ENCODE measurements at places on chromosomes 5 and 9.

DNA sequence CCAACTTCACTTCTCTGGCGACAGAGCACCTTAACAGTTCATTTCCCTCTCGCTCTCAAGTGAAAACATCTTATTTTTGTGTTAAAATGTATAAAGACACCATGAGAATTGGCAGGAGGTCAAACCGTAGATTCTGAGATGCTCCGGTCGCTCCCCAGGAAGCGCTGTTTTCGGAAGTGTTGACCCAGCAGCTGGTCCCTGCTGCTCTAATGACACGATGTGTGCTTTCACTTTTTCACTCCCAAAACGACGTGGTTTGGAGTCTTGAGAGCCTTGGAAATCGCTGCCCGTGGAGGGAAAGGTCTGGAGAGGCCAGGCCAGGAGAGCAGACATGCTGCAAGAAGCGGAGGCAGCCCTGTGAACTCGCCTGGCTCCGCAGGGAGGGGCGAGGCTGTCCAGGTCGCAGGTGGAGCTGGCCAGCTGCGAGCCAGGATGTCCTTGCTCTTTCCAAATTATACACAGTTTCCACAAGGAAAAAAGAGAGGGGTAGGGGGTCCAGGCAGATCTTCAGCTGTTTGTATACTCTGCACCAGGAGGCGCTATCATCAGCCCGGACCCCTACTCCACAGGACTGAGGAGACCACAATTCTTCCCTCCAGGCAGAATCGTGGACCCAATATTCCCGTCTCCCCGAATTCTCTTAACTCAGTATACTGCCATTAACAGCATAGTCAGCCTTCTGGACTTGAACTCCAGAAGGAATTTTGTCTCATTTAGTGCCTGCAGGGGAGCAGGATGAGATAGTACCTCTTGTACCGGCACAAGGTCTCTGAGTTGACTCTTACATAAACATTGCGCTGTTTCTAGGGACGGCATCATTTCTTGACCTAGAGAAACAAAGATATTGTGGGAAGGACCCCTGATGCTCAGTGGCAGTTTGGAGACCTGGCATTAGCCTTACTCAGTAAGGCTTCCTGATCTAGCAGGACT lies 248.6 kb upstream of the ANKRD55 start:
- no peak for DNase-seq

DNA sequence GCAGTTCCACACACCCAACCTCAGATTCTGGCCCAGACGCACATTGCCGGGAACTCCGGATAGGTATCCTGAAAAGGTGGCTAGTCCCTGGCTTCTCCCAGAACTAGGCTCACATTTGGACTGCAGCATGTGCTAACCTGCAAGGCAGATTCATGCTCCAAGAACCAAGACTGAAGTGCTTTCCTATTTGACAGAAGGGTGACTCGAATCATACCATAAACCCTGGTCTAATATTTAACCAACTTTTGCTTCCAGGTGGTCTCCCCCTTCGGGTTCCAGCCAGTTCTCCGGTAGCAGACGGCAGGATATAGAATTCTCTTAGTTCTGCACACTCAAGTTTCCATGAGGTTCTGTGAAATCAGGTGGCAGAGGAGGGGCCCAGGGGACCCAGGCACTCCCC lies 7.6 kb downstream of the PTGES start:
- DNase-seq, result no peak

GRCh38 chr9:88534456-88535225 lies at the start of gene NXNL2:
Gene NXNL2, plus strand, starts transcription at chr9:88535178. Its CDS starts 257 bp downstream, at chr9:88535435.
- peak; percentile 15 for DNase-seq

- DNase-seq, result no peak
Measured at GRCh38 chr5:126456217-126456820, 33.1 kb downstream of the GRAMD2B start.

GRCh38 chr5:54753034-54753433 lies 232.4 kb downstream of the ESM1 start:
- DNase-seq, result no peak

GRCh38 chr9:130936285-130937117 lies 2.5 kb downstream of the FIBCD1 start:
- DNase-seq, result no peak

GRCh38 chr5:9421884-9422283 lies 124.0 kb downstream of the SEMA5A start:
- no peak for DNase-seq

GRCh38 chr5:107395632-107396350 lies 274.9 kb downstream of the EFNA5 start:
- no peak for DNase-seq

- no peak for DNase-seq
Measured at GRCh38 chr5:181149355-181149754, 2.0 kb downstream of the OR2V2 start.

- no peak for DNase-seq
Measured at GRCh38 chr9:20620650-20621470, 1.4 kb downstream of the MLLT3 start.

GRCh38 chr5:32709750-32710549 lies 1.2 kb upstream of the NPR3 start:
- DNase-seq, result no peak

- DNase-seq, result no peak
Measured at GRCh38 chr9:123269281-123269680, 895 bp upstream of the STRBP start.

DNA sequence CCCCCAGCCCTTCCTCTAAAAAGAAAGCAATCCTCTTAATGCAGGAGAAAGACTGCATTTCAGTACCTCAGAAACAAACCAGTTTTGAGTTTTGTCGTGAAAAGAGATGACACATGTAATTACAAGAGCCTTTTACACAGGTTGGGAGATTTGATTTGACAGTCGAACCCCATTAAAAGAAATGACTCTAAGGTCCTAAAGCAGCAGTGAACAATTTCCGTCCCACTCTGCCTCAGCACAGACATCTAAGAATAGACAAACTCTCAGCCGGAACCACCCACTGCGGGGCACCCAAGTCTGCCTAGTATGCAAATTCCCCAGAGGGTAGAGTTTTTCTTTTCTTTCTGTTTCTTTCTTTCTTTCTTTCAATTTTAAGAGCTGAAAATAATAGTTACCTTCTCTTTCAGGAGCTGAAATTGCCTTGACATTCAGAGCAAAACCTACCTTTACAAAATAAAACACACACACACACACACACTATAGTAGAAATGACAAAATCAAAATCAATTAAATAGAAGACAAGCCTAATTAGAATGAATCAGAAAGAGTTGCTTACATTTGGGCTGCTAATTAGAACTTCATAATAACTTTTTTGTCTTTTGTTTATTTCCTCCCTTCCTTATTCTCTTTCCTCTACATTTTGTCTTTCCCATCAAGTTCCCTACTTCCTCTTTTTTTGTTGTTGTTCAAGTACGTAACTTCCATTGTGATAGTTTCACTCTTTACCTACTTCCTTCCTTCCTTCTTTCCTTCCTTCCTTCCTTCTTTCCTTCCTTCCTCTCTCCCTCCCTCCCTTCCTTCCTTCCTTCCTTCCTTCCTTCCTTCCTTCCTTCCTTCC lies 65.1 kb downstream of the BASP1 start:
- DNase-seq, result no peak

GRCh38 chr5:139446956-139447779 lies 7.8 kb upstream of the DNAJC18 start:
- no peak for DNase-seq

DNA sequence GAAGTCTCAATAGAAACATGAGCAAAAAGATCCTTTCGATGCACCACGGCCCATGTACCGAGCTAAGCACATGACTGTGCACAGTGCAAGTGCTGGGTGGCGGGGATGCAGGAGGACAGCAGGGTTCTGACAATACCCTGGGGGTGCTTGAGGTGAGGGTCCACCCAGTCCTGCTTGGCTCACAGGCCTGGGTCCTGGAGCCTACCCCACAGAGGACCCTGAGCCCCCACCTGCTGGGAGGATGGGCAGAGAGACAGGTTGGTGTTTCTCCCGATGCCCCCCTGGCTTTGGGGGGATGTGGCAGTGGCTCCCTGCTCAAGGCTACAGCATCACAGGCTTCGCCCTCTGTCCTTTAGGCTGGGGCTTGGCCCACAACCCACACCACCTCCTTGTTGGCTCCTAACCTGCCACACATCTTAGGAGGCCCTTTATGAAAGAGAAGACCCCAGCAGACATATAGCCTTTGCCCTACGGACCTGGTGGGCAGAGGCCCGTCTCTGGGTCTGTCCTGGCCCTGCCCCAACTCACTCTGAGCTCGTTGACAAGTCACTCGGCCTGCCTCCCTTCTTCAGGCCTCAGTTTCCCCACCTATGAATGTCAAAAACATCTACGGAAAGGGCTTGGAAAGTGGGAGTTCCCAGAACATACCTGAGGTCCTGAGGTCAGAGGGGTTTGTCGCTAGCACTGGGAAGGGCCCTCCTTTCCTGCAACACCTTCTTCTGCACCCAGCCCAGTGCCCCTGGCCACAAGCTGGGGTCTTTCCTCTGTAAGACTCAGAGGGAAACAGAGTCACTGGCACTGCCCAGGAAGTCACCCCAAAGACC lies 50.3 kb downstream of the BARX1 start:
- no peak for DNase-seq

DNA sequence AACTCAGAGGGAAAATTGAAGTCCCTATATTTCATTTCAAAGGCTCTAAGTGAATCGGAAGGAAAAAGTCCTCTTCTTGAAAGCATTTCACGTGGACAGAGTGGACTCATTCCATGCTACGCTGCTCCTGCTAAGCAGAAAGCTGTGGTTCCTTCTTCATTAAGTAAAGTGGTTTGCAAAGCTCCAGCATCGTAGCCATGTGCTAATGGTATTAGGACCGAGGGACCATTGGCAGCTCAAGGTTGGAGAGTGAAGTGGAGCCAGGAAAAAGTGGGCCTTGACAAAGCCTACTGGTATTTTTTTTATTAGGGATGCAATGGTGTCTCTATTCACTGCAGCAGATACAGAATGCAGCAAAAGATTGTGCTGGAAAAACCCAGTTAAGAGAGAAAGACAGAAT lies 16.4 kb upstream of the SEMA4D start:
- no peak for DNase-seq

- no peak for DNase-seq
Measured at GRCh38 chr9:6584881-6585597, 60.5 kb downstream of the GLDC start.

GRCh38 chr5:171692107-171692506 lies 93.5 kb upstream of the SMIM23 start:
- no peak for DNase-seq

GRCh38 chr5:66986534-66986933 lies 210.1 kb downstream of the CD180 start:
- DNase-seq, result no peak

All from CMK (cell line).